ENCODE measurements at places on chromosomes 3 and 15. TPM values are rescaled to one million over a fixed set of nuclear protein-coding genes. Genes with fewer than 3 reads are reported as not detected.

The SHQ1 gene
- 14.8 TPM for polyA plus RNA-seq

The MCF2L2 gene
- polyA plus RNA-seq, result 0.17 TPM

The COL6A6 gene
- 0.23 TPM for polyA plus RNA-seq

The PIERCE2 gene
- 1.5 TPM for polyA plus RNA-seq

The GOLGA6B gene
- not detected for polyA plus RNA-seq

The ACKR2 gene
- 2.3 TPM for polyA plus RNA-seq

The ADAMTSL3 gene
- 5.2 TPM for polyA plus RNA-seq

The PDCD6IP gene
- polyA plus RNA-seq, result 88.2 TPM

The FGD5 gene
- 3.3 TPM for polyA plus RNA-seq

The C3orf22 gene
- not detected for polyA plus RNA-seq

The RTP4 gene
- 2.0 TPM for polyA plus RNA-seq

Measured in hepatocyte (in vitro differentiated cells).